Activated naive CD8-positive, alpha-beta T cell treated with anti-CD3 and anti-CD28 coated beads, Interleukin-2, amount 10 ng/mL, durations not matched to agents 7 days and 5 days (primary cell): ENCODE measurements at places on chromosomes 1 and 21.

DNA sequence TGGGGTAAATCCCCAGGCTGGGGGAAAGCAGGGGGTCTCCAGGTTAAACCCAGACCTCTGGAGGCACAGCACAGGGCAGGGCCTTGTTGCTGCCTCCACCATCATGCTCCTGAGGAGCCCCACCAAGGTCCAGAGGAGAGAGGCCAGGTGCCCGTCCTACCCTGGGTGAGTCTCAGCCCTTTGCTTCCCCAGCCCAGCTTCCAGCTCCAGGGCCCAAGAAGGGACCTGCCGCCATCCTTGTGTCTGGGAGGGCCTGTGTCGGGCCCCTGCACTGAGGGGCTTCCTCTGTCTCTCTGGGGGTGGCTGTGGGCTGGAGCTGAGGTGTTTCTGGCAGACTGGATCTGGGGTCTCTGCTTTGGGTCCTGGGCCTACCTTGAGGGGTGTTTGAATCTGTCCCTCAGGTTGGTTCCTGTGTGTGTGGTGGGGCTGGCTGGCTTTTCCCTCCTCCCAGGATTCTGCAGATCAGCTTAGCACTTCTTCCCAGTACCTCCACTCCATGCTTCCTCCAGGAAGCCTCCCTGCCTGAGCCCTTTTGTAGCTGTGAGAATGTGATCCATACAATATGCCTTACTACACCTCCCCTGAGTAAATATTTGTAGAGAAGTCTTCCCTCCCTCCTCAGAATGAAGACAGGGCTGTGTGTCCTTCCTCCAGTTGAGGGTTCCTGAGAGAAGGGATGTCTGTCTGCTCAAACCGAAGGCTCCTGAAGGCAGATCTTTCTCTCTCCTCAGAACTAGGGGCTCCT lies 6.2 kb downstream of the GPR3 start:
- no peak for DNase-seq

DNA sequence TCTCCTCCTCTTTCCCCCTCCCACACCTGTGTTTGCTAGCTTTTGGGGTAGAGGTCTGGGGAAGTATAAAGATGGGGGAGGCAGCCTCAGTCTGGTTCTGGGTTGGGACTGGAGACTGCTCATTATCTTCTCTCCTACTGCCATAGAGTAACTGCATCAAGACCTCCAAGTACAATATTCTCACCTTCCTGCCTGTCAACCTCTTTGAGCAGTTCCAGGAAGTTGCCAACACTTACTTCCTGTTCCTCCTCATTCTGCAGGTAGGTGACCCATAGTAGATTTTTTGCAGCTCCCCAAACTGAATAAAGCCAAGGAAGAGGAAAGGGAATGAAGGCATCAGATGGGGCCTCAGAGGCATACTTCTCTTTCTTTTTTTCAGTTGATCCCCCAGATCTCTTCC lies 5.3 kb downstream of the ATP8B2 start:
- DNase-seq: no peak

DNA sequence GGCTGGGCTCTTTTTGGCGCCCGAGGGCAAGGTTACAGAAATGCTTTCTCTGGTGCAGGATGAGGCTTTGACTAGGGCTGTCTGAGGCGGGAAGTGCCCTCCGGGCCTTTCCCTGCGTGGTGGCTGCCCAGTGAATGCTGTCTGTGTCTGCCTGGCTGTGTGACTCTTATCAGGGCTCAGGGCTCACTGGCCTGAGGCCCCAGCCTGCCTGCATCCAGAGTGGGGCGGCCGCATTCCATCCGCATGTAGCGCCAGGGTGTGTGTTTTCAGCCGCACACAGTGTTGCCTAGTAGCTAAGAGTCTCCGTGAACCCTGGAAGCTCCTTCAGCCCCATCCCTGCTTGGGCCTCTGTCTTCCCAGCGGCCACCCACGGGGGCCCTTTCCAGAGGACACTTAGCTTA lies 59.1 kb downstream of the FAAP20 start:
- no peak for DNase-seq

- DNase-seq: no peak
Measured at GRCh38 chr1:56803561-56804156, 15.5 kb downstream of the FYB2 start.

DNA sequence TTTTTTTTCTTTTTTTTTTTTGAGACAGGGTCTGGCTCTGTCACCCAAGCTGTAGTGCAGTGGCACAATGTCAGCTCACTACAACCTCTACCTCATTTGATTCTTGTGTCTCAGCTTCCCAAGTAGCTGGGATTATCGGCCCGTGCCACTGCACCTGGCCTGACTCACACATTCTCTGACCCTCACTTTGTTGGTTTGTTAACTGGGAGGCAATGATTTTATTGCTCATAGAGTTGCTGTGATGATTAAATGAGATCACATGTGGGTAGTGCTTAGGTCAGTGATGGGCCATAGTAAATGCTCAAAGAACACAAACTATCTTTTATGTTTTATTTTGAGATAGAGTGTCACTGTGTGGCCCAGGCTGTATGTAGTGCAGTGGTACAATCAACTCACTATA lies 47.3 kb upstream of the SSBP3 start:
- DNase-seq: no peak

DNA sequence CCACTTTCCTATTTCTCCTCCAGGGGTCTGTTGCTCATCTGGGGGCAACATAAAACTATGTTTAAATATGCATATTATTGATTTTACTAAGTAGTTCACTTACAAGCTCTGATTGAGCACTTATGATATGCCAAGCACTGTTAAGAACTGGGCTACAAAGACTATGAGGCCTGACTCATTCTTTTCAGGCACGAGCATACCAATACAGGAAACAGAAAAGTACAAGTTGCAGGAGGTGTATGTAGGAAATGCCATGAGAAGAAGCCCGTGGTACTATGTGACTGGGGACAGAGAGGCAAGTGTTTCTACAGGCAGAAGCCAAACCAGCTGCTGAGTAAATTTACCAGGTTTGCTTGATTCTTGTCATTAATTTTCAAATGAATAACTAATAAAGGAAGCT lies 120.4 kb upstream of the PTGFR start:
- no peak for DNase-seq
